ENCODE measurements at places on chromosomes 3 and 15. TPM values are rescaled to one million over a fixed set of nuclear protein-coding genes. Genes with fewer than 3 reads are reported as not detected.

DNA sequence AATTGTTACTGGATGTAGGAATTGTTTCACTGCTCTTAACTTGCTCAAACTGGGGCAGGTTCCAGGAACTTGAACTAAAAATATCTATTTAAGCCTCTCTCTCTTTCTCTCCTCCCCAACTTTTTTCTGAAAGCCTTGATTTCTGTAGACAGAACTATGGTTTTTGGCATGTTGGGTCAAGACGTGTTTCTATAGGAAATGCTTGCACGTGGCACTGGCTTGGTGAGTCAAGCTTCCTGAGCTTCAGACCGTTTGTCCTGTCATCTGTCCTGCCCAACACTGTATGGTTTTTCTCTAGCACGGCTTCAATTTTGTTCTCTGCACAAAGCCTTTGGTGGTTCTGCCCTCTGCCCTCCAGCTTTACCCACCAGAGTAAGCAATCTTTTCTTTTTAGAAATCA, 13.5 kb downstream of the EAF1 start:
- no peaks in the 10 kb centered on the region for H3K27me3 ChIP-seq
- no peak overlapping the region for H3K27ac ChIP-seq
- H3K4me1 ChIP-seq, result peaks cover 23% of the 10 kb centered on the region
- H3K4me3 ChIP-seq, result no peak overlapping the region
- H3K36me3 ChIP-seq, result peaks cover 84% of the 10 kb centered on the region

DNA sequence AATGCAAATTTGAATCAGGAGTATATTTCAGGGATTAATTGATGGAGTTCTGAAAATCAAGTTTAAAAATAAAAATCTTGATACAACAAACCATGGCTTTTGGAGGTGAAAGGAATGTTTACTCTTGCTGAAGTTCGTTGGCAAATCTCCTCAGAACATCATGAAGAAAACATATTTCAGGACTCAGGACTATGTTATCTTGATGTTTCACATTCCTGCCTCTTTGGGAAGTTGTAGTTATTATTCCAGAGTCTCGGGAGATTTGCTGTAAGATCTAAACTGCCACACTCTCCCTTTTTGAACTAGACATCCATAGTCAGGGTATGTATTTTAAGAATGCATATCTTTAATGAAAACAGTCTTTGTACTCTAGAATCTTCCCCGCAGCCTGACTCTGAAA, 271.2 kb downstream of the RBMS3 start:
- no peak overlapping the region for H3K4me3 ChIP-seq
- no peaks in the 10 kb centered on the region for H3K27me3 ChIP-seq
- no peaks in the 10 kb centered on the region for H3K36me3 ChIP-seq
- no peak for DNase-seq

DNA sequence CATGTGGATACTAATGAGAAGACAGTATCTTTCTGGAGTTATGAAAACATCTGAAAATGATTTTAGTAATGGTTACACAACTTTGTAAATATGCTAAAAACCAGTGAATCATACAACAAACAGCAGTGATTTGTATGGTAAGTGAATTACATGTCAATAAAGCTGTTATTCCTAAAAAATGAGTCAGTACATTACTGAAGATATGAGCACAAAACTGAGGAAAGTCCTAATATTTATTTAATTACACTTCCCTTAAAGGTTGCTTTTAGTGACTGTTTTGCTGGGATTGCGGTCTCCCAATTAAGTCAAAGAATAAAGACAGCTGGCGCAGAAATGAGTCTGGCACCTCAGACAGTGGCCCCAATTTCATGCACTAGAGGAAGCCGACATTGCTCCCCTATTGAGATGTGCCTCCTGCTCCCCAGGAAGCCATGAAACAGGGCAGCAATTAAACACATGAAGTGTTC, 50.9 kb upstream of the FSIP1 start:
- no peak overlapping the region for H3K27ac ChIP-seq
- DNase-seq, result no peak
- H3K4me1 ChIP-seq, result no peaks in the 10 kb centered on the region
- no peaks in the 10 kb centered on the region for H3K36me3 ChIP-seq
- H3K4me3 ChIP-seq, result no peak overlapping the region

DNA sequence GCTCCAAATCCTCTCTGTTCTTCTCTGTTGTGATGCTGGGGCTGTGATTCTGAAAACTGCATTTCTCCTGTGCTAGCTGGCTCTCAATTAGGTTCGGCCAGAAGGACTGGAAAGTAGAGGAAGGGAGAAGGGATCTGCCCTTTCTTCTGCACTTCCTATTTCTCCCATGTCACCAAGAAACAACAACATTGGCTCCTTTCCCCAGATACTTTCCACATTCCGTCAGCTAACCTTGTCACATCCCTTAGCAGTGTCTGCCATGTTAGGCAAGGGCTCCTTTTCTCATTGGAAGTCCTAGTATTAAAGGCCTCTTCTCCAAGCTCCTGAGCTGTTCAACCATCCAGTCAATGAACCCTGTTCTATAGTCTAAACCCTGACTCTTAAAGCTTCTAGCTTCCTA, 171.1 kb downstream of the ZNF621 start:
- H3K4me1 ChIP-seq, result no peaks in the 10 kb centered on the region
- H3K4me3 ChIP-seq, result no peak overlapping the region
- H3K36me3 ChIP-seq, result no peaks in the 10 kb centered on the region

GRCh38 chr15:101618076-101618475, 34.1 kb downstream of the TM2D3 start:
- H3K27ac ChIP-seq, result no peak overlapping the region
- H3K36me3 ChIP-seq, result peaks cover 4% of the 10 kb centered on the region
- H3K27me3 ChIP-seq, result no peaks in the 10 kb centered on the region
- no peak for DNase-seq

GRCh38 chr15:98858610-98859023, 149.0 kb downstream of the PGPEP1L start:
- DNase-seq, result no peak
- no peaks in the 10 kb centered on the region for H3K36me3 ChIP-seq
- peak overlapping the region; percentile 61 for H3K27ac ChIP-seq
- no peaks in the 10 kb centered on the region for H3K27me3 ChIP-seq
- peaks cover 61% of the 10 kb centered on the region for H3K4me1 ChIP-seq

GRCh38 chr3:96192966-96193550, 621.3 kb upstream of the EPHA6 start:
- no peak for DNase-seq
- no peaks in the 10 kb centered on the region for H3K4me1 ChIP-seq
- H3K27ac ChIP-seq, result no peak overlapping the region
- no peaks in the 10 kb centered on the region for H3K27me3 ChIP-seq

- no peaks in the 10 kb centered on the region for H3K36me3 ChIP-seq
- H3K27me3 ChIP-seq, result no peaks in the 10 kb centered on the region
- no peak for DNase-seq
- H3K4me1 ChIP-seq, result no peaks in the 10 kb centered on the region
- H3K4me3 ChIP-seq, result no peak overlapping the region
These were observed 472.5 kb upstream of the WNT5A start for GRCh38 chr3:55959471-55960080.

- DNase-seq, result no peak
- H3K4me1 ChIP-seq, result no peaks in the 10 kb centered on the region
- no peak overlapping the region for H3K27ac ChIP-seq
These were observed 20.9 kb upstream of the MELTF start for GRCh38 chr3:197050511-197050910.

DNA sequence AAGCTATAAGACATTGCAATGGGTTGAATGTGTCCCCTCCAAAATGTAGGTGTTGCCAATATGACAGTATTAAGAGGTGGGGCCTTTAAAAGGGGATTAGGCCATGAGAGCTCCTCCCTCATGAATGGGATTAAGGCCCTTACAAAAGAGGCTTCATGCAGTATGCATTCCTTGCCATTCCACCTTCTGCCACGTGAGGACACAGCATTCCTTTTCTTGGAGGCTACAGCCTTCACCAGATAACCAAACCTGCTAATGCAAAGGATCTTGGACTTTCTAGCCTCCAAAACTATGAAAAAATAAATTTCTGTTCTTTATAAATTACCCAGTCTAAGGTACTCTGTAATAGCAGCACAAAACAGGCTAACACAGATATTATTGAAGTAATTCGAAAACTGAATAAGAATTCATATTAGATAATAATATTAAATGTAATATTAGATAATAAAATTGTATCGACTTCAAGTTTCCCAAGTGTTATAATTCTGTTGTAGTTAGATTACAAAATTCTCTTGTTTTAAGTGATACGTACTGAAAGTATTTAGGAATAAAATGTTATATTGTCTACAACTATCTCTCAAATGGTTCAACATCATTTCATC, 29.4 kb upstream of the ATP8B4 start:
- peaks cover 4% of the 10 kb centered on the region for H3K27me3 ChIP-seq
- peaks cover 14% of the 10 kb centered on the region for H3K4me1 ChIP-seq
- no peak for DNase-seq
- no peak overlapping the region for H3K4me3 ChIP-seq

LRRIQ4 gene
- total RNA-seq, result not detected

NR2F2 gene
- not detected for total RNA-seq

DNA sequence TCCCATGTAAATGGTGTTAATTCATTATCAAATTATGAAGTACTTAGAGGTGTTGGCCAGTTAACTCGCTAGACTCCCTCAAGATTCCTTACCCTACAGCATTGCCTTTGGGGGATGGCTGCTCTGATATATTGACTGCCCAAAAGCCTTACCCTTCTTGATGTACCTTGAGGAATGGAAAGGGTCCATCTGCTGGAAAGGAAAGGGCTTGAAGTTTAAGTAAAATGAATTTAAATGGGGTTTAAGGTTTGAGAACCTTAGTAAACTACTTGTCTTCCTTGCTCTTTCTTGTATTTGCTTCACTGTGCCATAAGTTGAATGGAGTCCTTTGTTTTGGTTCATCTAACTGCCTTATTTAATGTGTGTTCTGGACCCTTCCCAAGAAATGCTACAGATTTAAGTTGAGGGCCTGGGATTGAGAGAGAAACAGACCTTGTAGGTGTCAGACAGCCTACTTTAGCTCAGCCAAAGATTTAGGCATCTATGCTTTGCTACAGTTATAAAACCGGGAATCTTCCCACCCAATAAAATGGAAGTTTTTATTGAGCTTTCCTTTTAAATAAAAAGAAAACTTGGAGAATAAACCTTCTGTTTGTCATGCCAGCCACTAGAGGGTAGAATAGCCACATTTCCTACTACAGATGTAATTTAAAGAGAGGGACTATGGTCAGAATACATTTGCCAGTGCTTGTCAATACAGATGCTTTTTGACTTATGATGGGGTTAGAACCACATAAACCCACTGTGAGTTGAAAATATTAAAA, 25.3 kb downstream of the CMSS1 start:
- peaks cover 4% of the 10 kb centered on the region for H3K4me1 ChIP-seq
- H3K27ac ChIP-seq, result no peak overlapping the region
- DNase-seq, result no peak
- H3K36me3 ChIP-seq, result no peaks in the 10 kb centered on the region

DNA sequence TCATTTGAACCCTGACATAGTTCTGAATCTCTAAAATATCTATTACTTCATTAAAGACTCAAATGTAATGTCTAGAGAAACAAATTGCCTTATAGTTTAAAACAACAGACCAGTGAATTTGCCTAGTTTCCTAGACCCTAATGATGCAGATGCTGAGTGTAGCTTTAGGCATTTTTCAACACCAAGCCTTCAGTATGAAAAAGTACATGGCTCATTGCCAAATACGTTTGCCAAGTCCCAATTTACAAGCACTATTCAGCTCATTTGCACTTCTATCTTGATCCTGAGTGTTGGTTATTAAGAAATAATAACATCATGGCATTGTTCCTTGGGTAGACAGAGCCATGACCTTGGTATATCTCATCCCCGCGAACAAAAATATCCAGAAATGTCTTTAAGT, 46.8 kb downstream of the EOMES start:
- H3K4me3 ChIP-seq, result no peak overlapping the region
- no peak for DNase-seq
- H3K27me3 ChIP-seq, result no peaks in the 10 kb centered on the region

PLA1A gene
- not detected for total RNA-seq

GRCh38 chr15:63672369-63672768, 75.2 kb downstream of the FBXL22 start:
- H3K4me1 ChIP-seq, result peaks cover 65% of the 10 kb centered on the region
- H3K27ac ChIP-seq, result peak overlapping the region; percentile 81
